ENCODE measurements at places on chromosomes 6 and 20. TPM values are rescaled to one million over a fixed set of nuclear protein-coding genes. Genes with fewer than 3 reads are reported as not detected.

The CALHM4 gene
- total RNA-seq: not detected

The HAO1 gene
- not detected for total RNA-seq

The RAET1G gene
- 9.7 TPM for total RNA-seq

The TMEM170B gene
- total RNA-seq: 0.80 TPM

The CTSZ gene
- total RNA-seq: 177 TPM

The IP6K3 gene
- not detected for total RNA-seq

The RBPJL gene
- total RNA-seq: not detected

The CLIC5 gene
- not detected for total RNA-seq

The LTA gene
- total RNA-seq: 0.10 TPM

The IRF4 gene
- 0.07 TPM for total RNA-seq

The SRMS gene
- total RNA-seq: not detected

All from A549 treated with RU486 at 1 μM for 4 hours (cell line).